CD4-positive, alpha-beta T cell treated with Interferon gamma for 1 hour (primary cell): ENCODE measurements at places on chromosomes 6 and 20.

DNA sequence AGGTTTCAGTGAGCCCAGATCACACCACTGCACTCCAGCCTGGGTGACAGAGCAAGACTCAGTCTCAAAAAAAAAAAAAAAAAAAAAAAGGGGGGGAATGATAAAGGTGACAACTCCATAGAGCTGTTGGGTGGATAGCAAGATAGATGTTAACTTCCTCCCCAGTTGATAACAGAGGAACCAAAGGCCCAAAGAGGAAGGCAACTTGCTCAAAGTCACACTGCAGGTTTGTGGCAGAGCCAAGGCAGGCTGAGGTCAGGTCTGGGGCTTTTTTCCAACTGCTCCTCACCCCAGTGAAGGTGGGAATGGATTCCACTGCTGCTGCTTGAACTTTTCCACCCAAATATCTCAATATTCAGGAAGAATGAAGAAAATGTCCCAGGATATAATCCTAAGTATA is 26.7 kb downstream of the HCK start:
- DNase-seq: no peak

DNA sequence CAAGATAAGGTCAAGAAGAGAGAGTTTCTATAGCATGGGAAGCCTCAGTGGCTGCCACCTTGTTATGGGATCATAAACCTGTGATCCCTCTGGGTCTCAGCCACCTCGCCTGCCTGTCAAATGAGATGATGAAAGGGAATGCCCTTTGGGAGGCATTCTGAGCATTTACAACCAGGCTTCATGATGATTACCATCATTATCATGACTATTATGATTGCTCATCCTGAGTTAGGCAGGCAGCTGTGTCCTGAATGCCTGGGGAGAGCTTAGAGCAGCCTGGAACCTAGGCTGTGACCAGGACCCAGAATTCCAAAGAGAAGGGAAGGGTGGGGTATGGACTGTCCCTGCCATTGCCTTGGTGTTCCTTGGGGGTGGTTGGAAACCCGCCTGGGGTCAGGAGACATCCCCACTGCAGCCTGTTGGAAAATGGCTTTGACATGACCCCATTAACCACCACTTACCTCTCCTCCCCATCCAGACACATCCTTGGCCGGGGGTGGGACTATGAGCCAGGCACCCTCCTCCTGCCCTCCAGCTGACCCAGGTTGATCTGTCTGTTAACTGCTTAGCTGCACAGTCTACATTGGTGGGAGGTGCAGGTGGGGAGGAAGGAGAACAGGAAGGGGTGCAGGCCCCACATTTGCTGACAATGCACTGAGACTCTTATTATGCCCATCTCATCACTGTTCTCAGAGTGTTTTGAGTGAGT is 51.9 kb downstream of the LRFN2 start:
- DNase-seq: no peak

DNA sequence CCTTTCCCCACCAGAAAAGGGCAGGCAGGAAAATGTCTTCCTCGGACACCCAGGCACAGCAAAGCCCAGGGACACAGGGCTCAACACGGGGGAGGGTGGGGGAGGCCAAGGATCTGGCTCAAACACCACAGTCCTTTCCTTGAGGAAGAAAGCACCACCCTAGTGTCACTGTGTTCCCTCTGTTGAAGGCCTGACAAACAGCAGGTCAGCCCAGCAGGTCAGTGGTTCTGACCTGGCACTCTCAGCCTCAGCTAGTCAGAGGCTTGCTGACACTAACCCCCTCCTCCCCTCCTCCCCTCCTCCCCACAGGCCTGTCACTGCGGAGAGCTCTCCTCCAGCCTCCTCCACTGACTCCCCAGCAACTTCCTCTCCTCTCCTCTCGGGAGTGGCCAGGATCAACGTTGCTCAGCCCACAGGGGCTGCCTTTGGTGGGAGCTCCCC is 239.6 kb downstream of the LRFN2 start:
- no peak for DNase-seq

DNA sequence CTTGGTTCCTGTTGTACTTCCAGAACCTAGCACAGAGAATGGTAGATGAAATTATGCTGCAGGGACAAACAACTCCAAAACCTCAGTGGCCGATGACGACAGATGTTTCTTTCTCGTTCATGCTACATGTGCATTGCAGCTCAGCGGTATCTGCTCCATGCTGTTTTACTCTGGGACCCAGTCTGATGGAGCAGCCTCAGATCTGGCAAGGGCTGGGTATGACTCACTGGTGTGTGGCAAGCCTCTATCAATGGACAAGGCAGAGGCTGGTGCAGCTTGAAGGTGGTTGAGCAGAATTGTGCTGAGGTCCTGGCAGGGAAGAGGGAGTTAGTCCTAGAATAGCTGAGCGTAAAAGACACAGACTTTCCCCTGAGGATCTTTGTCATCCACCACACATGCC is 10.3 kb upstream of the BLCAP start:
- no peak for DNase-seq

- DNase-seq: no peak
Observed at GRCh38 chr20:58810116-58810878, 40.4 kb downstream of the GNAS-AS1 start.

DNA sequence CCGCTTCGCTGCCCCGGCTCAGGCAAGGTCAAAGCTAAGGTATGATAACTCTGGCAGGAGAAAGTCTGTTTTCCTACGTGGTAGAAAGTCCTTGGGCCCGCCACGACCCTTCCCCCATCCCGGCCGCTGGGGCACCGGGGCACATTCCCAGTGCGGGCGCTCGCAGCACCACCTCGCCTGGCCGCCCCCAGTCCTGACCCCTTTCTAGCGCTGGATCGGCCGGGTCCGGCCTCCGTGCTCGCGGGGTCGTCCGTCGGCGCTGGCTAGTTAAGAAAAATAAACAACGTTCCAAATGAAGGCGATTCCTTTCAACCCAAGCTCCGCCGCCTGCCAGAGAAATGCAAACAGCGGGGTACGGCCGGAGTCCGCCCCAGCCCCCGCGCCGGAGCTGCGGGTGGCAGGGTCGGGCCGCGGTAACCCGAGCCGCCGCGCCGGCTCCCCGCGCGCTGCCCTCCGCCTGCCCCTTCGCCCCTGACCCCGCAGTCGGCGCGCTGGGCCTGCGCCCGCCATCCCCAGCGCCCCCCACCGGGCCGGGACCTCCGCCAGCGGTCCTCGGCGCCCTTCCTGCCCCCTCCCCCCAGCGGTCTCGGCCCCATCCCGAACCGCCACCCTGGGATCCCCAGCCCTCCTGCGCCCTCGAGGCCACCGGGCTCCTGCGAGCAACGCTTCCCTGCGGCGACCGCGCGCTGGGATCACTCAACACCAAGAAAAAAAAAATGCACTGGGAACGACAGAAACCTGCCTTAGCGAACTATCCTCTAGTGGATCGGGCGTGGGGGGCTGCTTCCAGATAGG is 37.6 kb downstream of the NCR2 start:
- no peak for DNase-seq

GRCh38 chr6:2641044-2641725 is 109.5 kb downstream of the MYLK4 start:
- no peak for DNase-seq

GRCh38 chr6:63099772-63100459 is 111.4 kb upstream of the FKBP1C start:
- DNase-seq: no peak

- no peak for DNase-seq
Observed at GRCh38 chr6:168319279-168320111, at the start of gene DACT2. Gene DACT2, minus strand, starts transcription at chr6:168319777. Its CDS starts 144 bp downstream, at chr6:168319633.

DNA sequence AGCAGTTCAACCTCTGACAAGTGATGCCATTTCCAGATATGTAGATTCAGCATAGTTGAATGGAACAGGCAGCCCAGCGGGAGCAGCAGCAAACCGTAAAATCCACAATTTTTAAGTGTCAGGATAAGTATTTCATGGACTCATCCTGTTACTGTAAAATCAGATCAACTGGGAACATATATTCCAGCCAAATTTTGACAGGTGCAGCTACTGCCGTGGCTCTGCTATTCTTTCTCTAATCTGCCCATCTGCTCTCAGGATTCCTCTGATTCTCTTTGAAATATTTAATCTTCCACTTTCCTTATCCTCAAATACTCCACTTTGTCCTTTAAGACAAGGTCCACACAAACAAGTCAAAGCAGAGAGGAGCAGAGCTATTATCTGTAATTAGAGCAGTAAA is 245.4 kb upstream of the ASCC3 start:
- no peak for DNase-seq

DNA sequence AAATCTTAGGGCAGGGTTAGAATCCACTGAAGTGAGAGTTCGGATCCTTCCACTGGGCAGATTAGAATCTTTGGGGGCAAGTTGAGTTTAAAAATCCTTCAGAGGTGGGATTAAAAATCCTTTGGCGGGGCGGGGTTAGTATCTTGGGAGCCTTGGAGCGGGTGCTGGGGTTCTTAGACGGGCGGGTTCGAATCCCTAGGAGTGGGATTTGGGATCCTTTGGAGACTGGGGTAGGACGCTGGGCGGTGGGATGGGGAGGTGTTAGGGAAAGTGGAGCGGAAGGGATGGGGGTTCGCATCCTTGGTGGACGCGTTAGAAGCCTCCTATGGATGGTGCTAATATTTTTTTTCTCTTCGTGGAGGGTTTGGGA is 337 bp upstream of the HCK start:
- no peak for DNase-seq

GRCh38 chr6:113149511-113149910 is 707.6 kb upstream of the MARCKS start:
- DNase-seq: no peak

DNA sequence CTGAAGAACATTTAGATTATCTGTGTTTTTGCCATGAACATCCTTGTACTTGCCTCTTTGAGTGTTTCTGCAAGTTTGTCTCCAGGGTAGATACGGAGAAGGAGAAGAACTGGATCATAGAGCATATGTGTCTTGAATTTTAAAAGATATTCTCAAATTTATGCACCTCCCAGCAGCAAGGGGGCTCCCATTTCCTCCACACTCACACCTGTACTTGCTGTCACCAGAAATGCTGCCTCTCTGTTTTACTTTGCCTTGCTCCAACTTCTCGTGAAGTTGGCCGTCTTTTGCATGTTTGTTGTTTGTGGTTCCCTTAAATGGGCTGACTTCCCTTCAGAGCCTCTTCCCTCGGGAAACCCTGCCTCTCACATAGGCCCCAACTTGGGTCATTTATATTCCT is 171.0 kb downstream of the TFAP2C start:
- DNase-seq: no peak

DNA sequence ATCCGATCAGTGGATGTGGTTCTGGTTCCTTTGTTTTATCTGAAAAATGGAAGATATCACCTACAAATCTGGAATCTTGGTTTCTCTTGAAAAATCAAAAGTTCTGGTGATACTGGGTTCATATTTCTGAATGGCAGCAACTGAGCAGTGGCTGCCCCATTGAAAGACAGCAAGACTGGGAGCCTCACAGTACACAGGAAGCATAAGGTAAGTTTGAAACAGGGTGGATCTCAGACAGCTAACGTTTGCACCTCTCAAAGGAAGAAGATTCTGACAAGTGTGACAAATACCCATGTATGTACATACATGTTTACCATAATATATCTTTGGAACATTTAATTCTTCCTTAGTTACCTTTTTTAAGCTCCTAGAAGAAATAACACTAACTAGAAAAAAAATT is at the start of gene SAMD3:
SAMD3 (minus strand) TSS at position 177 of the 400 bp plus-strand sequence. CDS start 7,678 bp downstream, outside the sequence.
- DNase-seq: no peak

GRCh38 chr6:119172824-119173223 is 94.4 kb upstream of the FAM184A start:
- DNase-seq: no peak

DNA sequence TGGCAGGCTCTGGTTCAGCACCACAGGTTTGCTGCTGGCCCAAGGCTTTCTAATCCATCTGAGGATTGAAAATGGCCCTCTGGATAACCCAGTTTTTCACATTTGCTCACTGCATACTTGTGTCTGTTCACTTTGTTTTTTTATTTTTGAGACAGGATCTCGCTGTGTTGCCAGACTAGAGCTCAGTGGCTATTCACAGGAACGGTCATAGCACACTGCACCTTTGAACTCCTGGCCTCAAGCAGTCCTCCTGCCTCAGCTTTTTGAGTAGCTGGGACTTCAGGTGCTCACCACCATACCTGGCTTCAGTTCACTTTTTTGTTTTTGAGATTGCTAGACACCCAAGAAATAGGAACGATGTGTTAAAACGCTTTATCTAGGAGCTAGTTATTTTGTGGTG is 57.9 kb downstream of the ITCH start:
- no peak for DNase-seq

DNA sequence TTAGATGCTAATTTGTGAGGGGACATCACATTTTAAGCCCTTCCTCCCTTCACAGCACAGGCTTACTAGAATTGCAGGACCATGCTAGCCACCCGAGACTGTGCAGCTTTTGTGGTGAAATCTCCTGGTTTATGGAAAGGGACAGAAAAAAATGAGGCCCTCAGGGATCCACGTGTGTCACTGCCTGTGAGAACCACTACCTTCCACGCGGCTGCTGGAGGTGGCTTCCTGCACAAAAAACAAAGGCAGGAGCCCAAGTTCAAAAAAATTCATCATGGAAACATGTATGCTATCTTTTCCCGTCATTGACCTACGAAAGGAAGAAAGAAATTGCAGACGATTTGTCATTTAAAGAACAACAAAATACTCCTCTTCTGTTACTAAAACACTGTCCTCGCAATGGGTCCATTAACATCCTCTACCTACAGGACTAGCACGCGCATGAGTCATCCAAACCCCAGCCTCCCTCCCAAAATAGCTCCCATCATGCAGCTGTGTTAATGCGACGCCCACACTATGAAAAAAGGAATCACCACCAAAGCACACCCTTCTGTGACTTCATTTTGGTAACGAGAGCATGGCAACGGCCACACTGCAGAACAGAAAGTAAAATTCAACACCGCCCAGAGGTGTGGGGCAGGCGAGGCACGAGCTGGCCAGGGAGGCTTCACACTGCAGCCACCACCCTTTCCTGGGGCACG is 45.7 kb downstream of the RAMACL start:
- peak; percentile 58 for DNase-seq

DNA sequence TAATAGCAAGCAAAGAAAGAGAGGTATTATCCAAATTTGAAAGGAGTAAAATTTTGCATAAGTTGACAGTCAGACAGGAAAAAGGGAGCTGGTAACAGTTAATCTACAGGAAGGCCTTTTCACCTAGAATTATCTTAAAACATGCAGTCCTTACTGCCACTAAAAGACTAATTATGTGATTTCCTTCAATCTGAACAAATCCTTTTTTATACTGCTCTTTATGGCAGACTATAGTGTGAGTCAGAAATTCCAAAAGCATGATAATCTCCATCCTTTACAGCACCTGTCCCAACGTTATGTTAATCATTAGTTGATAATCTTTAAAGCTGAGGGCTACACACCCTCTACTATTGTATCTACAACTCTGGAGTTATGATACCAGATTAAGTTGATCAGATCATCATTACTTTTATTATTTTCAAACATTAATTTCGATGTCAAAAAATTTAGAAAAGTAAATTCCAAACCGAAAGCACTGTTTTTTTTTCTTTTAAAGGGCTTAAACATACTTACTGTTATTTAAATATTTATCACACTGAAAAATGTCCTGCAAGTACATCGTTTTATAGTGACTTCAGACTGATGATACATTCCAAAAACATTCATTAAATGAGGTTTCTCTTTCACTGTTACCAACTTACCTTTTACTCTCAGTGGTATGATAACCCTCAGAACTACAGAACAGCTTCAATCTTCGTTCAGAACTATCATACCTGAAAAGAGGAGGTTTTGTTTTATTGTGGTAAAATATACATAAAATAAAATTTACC is 33.2 kb upstream of the AKAP7 start:
- DNase-seq: no peak
